Dermis lymphatic vessel endothelial cell (primary cell): ENCODE measurements at places on chromosomes 13 and 19. TPM values are rescaled to one million over a fixed set of nuclear protein-coding genes. Genes with fewer than 3 reads are reported as not detected.

NAPSA gene
- under 0.01 and 0.11 TPM in 2 replicates for total RNA-seq

PLK5 gene
- total RNA-seq: not detected in 2 replicates

PRODH2 gene
- not detected in 2 replicates for total RNA-seq

CLEC17A gene
- not detected in 2 replicates for total RNA-seq

KCNC3 gene
- total RNA-seq: 0.33 and 0.43 TPM in 2 replicates

KISS1R gene
- not detected in 2 replicates for total RNA-seq

CDX2 gene
- not detected in 2 replicates for total RNA-seq

RPL21 gene
- 955 and 1,106 TPM in 2 replicates for total RNA-seq

GIPC3 gene
- total RNA-seq: 1.1 and 1.2 TPM in 2 replicates

RNF17 gene
- total RNA-seq: under 0.01 TPM in 1 of 2 replicates, not detected in the other

NHLRC3 gene
- 11.7 and 12.8 TPM in 2 replicates for total RNA-seq

TRPC4 gene
- 0.09 and 0.54 TPM in 2 replicates for total RNA-seq

CGB8 gene
- total RNA-seq: not detected in 2 replicates

NECTIN2 gene
- total RNA-seq: 76.8 and 98.0 TPM in 2 replicates

TEAD2 gene
- total RNA-seq: 61.4 and 79.1 TPM in 2 replicates

OR7D2 gene
- not detected in 2 replicates for total RNA-seq

ZNF708 gene
- 8.2 and 10.5 TPM in 2 replicates for total RNA-seq

S1PR2 gene
- total RNA-seq: 0.43 and 0.54 TPM in 2 replicates

ZNF91 gene
- total RNA-seq: 10.8 and 11.2 TPM in 2 replicates

LILRB1 gene
- under 0.01 TPM in 2 replicates for total RNA-seq

C19orf85 gene
- total RNA-seq: not detected in 2 replicates

IFNL1 gene
- total RNA-seq: not detected in 2 replicates

CCNA1 gene
- 0.43 and 2.8 TPM in 2 replicates for total RNA-seq

ZNF780A gene
- 9.5 and 16.5 TPM in 2 replicates for total RNA-seq

CD209 gene
- 0.11 and 0.26 TPM in 2 replicates for total RNA-seq

TUBA3C gene
- not detected in 2 replicates for total RNA-seq

CEACAM7 gene
- 0.33 and 1.9 TPM in 2 replicates for total RNA-seq

SPTBN4 gene
- under 0.01 TPM in 1 of 2 replicates, not detected in the other for total RNA-seq

XAB2 gene
- 19.0 and 22.6 TPM in 2 replicates for total RNA-seq
